ENCODE measurements at places on chromosomes 11 and 22.

DNA sequence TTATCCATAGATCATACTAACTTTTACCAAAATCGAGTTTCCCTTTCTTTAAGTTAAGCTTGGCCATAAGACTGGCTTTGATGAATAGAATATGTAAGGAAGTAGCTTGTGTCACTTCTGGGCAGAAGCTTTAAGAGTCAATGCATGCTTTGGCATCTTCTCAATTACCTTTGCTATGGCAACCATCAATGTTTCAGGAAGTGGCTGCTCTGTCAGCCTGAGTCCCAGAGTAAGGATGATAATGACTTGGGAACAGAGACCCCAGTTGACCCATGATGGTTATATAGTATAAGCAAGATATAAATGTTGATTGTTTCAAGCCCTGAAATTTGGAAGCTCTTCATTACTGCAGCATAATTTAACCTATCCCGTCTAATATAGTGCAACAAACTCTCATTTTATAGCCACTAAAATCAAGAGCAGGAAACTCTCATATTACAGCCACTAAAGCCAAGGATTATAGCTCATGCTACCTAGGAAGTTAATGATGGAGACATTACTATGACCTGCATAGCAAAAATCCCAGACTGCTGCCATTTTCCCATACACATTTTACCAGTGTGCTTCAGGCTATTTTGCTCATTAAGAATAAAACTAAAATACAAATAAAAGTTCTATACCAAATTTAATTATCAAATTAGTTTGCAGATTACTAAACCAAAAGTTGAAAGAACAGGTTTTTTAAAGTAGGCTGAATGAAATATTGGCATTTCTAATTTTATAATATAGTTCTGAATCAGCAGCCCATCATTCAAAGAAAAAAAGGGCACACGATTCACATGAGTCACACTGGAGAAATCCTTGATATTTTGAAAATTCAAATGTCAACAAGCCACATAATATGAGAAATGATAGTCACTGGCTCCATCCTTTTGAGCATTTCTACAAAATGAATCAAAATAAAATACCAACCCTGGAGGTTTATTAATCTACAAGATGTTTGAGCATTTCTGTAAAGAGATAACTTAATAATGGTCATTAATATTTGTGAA, 23.8 kb downstream of the FSHB start:
- DNase-seq = no peak

DNA sequence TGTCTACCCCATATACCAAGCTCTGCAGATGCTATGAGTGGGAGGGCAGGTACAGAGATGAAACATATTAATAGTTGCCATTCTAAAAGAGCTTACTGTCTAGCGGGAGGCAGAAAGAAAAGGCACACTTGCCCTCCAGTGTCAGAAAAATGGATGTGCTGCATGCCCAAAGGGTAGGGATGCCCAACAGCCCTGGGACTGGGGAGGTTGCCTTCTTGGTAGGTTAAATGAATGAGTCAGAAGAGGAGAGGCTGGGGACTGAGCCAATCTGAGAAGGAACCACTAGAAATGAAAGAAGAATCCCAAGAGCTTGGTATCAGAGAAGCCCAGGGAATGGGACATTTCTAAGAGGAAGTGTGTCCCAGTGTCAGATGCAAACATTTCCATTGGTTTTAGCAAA, 1.2 kb downstream of the BIRC3 start:
- DNase-seq = peak; percentile 29

GRCh38 chr11:125092669-125093068, 18.8 kb downstream of the TMEM218 start:
- DNase-seq = no peak

GRCh38 chr22:48431536-48432315, 1395.9 kb downstream of the BRD1 start:
- no peak for DNase-seq

DNA sequence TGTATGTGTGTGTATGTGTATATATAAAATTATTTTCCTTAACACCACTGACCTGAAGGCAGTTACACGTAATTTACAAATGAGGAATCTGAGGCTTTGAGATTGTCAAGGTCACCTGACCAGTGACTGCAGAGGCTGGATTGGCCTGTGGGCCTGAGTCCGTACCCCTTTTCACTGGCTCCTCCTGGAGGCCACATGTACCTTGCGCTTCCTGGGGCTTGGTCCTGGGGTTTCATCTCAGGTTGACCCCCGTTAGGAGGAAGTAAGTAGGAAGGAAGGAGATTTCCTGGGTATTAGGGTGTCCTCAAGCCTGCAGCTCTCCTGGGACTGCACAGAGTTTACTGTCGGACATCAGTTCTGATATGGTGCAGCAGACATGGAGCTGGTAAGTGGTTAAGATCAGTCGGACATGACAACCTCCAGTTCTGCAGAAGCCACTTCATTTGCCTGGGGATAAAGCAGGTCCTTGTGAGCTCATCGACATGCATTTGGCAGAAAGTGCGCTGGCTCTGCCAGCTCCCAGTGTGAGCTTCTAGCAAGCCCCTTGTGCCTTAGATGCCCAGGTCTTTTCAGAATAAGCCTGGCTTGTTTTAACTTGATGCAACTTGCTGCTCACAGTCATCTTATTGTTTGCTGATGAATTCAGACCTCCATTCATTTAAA, 36.6 kb downstream of the ST3GAL4 start:
- DNase-seq = no peak

GRCh38 chr22:21699643-21700042, 33.8 kb downstream of the PPIL2 start:
- no peak for DNase-seq

GRCh38 chr11:104120493-104121137, 43.3 kb downstream of the PDGFD start:
- DNase-seq = no peak

GRCh38 chr11:69475141-69475865, 6.2 kb upstream of the LINC01488 start:
- no peak for DNase-seq

GRCh38 chr11:776561-777287, 563 bp downstream of the GATD1 start:
- DNase-seq = no peak

- no peak for DNase-seq
Measured at GRCh38 chr22:50606165-50606945, 5.8 kb downstream of the MAPK8IP2 start.

GRCh38 chr22:25759825-25760231, 17.8 kb downstream of the MYO18B start:
- no peak for DNase-seq

- DNase-seq = no peak
Measured at GRCh38 chr11:46951864-46952263, 15.3 kb downstream of the CSTPP1 start.

DNA sequence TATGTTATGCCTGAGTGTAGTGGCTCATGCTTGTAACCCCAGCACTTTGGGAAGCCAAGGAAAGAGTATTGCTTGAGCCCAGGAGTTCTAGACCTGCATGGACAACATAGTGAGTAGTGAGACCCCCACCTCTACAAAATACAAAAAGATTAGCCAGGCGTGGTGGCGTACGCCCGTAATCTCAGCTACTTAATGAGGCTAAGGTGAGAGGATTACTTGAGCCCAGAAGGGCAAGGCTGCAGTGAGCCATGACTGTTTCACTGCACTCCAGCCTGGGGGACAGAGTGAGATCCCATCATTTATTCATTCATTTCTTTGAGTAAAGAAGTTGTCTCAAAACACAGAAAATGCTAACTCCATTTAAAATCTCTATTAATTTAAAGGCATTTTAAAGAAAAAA, 1061.6 kb downstream of the JRKL start:
- no peak for DNase-seq

DNA sequence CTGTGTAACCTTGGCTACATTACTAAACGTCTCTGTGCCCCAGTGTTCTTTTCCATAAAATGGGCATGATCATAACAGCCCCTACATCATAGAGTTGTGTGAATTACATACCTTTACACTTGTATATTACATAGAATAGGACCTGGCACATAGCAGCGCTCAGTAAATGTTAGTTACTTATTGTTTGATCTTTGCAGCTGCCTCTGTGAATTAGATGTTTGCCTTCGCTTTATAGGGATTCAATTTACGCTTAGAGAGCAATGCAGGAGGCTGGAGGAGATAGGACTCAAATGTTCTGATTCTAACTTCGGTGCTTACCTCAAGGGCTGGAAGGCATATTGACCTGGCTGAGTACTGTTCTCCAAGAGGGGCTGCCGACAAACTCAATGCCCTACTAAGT, 10.4 kb upstream of the TIMP3 start:
- no peak for DNase-seq

DNA sequence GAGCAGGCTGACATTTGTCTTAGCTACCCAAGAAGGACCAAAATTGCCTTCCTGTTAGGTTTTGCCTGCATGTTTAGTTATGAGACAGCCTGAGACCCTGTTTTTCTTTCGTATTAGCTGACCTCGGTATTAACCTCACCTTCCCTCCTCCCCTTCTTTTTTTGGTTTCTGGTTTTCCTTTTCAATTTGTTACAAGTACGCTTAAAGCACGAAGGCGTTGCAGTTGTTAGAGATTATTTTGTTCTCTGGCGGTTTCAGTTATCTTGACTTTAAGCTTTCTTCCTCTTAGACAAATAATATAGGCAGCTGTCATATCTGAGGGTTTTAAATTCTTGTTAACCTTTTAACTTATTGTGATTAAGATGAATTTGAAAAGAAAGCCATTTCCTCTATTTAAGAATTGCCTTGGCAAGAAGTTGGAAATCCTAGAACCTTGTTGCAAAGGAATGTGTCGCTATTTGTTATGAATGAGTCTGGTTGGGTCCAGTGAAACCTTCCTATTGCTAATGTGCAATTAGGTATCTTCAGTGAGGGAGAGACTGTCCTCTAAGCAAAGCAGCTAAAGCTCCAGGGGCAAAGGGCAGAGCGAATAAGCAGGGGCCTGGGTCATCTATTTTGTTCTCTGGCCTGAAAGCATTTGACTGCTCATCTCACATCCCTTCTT, 45.7 kb downstream of the PACS1 start:
- DNase-seq = no peak

GRCh38 chr11:65436412-65437032, 13.9 kb downstream of the NEAT1 start:
- no peak for DNase-seq

GRCh38 chr11:68267881-68268240, 3.9 kb downstream of the C11orf24 start:
- no peak for DNase-seq

DNA sequence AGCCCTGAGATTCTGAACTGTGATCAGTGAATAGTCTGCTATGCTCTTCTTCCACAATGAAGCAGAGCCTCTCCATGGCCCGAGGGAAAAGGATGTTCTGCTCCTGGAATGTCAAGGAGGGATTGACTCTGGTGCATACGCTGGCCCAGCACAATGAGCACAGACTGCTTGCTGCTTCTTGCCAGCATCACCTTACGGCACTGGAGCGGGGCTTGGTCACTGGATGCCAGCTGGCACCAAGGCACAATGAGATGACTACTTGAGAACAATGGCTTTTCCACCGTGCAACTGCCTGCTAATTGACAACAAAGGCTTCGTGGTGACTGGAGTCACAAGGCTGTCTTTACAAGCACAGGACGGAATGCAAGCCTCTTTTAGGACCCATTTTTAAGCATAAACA, 139.2 kb downstream of the DSCAML1 start:
- no peak for DNase-seq

DNA sequence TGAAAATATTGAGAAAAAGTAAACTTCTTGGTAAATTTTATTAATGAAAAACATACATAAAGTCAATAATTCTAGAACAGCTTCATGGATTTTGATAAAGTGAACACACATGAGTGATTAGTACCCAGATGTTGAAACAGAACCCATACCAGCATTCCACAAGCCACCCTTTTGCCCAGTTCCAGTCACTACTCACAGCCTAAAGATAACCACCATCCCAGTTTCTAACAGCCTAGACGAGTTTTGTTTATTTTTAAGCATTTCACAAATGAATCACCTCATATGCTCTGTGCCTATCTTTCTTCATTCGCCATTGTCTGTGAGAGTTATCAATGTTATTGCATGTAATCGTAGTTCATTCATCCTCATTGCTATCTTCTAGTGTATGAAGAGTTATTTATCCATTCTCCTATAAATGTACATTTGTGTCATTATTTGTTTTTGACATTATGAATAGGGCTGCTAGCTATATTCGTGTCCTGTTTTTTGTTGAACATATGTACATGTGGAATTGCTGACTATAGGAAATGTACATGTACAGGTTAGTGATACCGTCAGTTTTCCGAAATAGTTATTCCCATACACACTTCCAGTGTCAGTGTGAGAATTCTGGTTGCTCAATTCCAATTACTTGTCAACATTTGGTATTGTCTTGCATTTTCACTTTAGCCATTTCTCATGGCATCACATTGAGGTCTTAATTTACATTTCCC, 44.5 kb upstream of the TEAD1 start:
- no peak for DNase-seq

DNA sequence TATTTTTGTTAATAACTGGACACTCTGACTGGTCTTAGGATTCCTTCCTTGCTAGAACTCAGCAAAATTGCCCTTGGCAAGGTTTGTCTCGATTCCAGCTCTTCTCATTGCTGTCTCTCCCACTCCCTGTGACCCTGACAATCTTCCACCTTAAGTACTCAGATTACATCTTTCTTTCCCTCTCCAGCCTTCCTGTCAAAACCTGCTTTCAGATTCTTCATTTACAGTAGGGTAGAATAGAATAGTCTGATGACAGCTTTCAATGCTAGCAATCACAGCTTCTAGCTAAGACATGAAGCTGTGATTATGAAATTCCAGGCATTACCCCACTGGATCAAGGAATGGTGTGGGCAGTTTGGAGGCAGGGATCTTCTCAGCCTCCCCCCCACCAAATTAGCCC, 39.2 kb upstream of the LMO2 start:
- DNase-seq = no peak

- no peak for DNase-seq
Measured at GRCh38 chr22:46592390-46592872, 27.8 kb upstream of the GRAMD4 start.

- peak; percentile 97 for DNase-seq
Measured at GRCh38 chr11:102346748-102347461, at the start of gene BIRC2. TSS of gene BIRC2 (plus strand) at chr11:102347214. CDS start at chr11:102349855, 2,641 bp downstream.

DNA sequence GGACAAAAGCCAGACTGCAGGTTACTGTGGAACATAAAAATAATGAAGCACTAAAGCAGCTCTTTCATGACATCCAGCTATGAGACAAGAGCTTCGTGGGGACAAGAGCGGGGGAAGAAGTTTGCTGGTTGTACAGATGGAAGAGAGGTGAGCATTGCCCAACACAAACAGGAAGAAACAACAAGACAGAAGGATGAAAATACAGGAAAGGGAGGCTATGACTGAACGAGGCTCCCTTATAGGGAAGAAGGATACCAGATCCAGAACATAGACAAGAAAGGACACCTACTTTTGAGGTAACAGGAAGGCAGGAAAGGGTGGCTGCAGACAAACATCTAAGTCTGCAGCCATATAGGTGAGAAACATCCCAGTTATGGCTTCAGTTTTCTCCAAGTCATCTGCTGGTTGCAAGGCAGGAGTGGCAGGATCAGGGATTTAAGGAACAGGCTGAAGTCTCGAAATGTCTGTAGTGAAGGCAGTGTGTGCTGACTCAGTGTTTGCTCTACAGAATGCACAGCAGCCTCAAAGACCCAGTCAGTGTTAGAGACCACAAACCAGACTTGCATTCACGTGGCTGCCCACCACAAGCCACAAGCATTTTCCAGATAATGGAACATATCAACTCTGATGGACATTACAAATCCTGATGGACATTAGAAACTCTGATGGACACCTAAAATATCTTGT, 1.9 kb downstream of the CLTCL1 start:
- DNase-seq = no peak

GRCh38 chr22:19823902-19824211, 30.8 kb downstream of the GNB1L start:
- no peak for DNase-seq
